ENCODE measurements at places on chromosomes 11 and 22.

- no peak for DNase-seq
Measured at GRCh38 chr11:57477507-57478189, 17.3 kb downstream of the RTN4RL2 start.

- DNase-seq: no peak
Measured at GRCh38 chr11:102581066-102581465, 44.1 kb downstream of the MMP20 start.

DNA sequence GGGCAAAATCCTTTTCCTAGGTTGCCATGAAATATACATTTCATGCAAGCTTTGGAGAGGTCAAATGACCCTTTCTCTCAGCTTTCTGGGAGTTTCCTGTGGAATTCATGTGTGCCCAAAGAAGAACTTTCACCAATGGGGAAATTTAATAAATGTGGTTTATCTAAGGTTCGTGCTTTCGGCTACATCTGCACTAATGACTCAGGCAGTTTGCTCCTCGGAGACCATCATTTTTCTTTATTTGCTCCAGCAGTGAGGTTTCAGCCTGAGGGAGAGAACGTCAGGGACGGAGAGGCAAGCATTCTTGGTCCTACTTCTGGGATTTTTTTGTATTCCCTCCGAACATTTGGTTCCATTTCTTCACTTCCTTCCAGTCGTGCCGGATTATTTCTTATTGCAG, 85.2 kb downstream of the FLI1 start:
- no peak for DNase-seq

DNA sequence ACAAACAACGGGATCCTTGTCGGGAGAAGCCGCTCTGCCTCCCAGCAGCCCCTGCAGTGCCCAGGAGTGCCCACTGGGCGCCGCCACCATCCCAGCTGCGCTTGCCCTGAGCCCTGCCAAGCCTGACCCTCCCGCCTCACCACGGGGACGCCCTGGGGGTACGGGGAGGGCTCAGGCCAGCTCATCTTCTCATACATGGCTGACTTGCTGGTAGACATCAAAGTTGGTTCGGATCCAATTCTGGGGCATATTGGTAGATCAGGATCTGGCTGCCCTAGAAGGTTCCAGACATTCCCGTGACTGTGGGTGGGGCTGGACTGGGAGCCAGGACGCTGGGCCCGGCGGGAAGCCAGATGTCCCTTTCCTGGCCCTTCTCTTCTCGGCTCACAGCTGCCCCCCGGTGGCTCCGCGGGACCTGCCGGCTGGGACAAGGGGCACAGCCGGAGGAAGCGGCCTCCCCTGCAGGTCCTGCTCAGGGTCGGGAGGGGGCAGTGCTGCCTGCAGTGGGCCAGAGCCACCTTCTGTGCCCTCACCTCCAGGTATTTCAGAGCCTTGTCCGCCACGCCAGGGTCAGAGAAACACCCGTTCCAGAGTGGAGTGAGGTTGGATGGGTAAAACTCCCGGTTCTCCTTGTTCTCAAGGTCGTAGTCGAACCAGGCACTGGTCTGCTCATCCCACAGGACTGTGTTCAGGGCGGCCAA, 10.6 kb upstream of the TREH start:
- peak; percentile 94 for DNase-seq

- no peak for DNase-seq
Measured at GRCh38 chr11:126703662-126704061, 296.9 kb downstream of the KIRREL3 start.

- no peak for DNase-seq
Measured at GRCh38 chr11:78314762-78315161, 102.9 kb downstream of the GAB2 start.

- DNase-seq: no peak
Measured at GRCh38 chr11:16902781-16903378, 111.3 kb downstream of the PLEKHA7 start.

GRCh38 chr22:19604711-19605268, 80.6 kb upstream of the CLDN5 start:
- no peak for DNase-seq

- no peak for DNase-seq
Measured at GRCh38 chr22:25775531-25775930, 33.5 kb downstream of the MYO18B start.

DNA sequence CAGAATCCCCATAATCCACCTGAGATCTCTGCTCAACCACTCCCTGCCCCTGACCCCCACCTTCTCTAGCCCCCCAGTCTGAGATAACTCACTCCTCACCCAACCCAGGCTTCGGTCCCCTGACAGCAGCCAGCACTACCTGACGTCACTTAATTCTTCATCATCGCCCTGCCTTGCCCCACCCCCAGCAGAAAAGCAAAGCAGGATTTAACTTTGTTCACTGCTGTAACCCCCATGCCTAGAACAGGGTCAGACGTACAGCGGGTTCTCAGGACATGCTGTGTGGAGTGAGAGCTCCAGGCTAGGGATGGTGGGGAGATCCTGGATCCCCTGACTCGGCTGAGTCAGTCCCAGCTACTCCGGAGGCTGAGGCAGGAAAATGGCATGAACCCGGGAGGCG, 45.8 kb downstream of the ELFN2 start:
- DNase-seq: no peak

GRCh38 chr11:28838741-28839140, 730.6 kb downstream of the METTL15 start:
- no peak for DNase-seq

DNA sequence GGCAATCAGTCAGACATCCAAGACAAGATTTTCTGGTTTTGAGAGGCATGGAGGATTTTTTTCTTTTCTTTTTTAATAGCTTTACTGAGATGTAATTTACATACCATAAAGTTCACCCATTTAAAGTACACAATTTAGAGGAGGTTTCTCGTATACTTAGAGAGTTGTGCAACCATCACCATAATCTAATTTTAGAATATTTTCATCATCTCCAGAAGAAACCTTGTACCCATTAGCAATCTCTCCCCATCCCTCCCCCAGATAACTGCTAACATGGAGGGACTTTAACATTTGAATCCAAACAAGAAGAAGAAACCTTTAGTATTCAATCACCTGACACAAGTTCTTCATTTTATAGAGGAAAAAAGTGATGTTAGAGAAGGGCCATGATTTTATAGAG, 83.6 kb downstream of the CLPB start:
- DNase-seq: no peak

DNA sequence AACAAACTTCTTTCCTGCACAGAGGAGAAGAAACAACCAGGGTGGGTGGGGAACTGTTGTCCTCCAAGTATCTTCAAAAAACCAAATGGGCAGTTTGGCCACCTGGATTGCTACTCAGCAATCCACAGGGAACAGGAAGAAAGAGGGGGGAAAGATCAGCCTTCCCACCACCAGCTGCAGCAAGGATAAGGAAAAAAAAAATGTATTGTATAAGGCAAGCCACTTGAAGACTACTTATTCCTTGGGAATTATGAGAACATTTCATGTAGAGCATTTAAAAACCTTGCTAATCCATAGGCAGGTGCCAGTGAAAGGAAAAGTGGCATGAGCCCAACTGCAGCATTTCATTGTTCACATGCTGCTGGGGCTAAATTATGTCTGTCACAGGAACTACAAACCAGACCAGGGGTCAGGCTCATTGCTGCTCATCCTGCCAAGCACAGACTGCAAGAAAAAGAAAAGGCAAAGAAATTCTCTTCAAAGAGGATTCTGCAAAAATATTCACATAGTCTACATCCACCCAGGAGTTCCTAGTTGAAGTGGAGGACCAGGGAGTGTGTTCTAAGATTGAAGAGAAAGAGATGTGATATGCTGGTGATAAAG, 2.2 kb downstream of the RAB30 start:
- DNase-seq: no peak

- no peak for DNase-seq
Measured at GRCh38 chr11:59413646-59414045, 12.6 kb downstream of the OR5A2 start.

DNA sequence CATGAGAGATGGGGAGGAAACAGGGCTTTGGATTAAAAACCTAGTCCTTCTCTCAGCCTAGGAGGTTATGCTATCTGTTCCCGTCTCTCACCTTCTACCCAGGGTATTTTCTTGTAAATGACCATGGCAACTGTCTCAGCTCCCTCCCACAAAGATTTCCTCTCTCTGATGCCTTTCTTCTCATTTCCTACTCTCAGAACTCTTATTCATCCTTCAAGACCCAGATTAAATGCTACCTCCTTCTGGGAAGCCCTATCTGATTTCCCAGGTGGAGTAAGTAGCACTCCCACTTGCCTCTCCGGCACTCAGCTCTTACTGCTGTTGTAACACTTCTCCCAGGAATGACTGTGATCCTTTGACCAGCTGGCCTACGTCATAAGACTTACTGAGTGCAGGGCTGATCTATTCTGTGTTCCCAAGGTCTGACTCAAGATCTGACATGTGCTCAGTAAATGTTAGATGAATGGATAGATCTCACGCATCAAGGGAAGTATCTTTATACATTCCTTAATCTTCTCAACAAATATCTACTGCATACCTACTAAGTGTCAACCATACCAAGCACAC, 175.0 kb downstream of the TENM4 start:
- DNase-seq: no peak

GRCh38 chr11:68692115-68692514, 7.8 kb downstream of the GAL start:
- DNase-seq: no peak

- no peak for DNase-seq
Measured at GRCh38 chr11:94830722-94831510, 62.8 kb downstream of the AMOTL1 start.

- DNase-seq: no peak
Measured at GRCh38 chr11:10728789-10729472, 22.1 kb upstream of the CTR9 start.

- DNase-seq: no peak
Measured at GRCh38 chr11:84675396-84676025, 951.6 kb downstream of the DLG2 start.

- DNase-seq: no peak
Measured at GRCh38 chr11:126176853-126177470, 34.5 kb downstream of the RPUSD4 start.

DNA sequence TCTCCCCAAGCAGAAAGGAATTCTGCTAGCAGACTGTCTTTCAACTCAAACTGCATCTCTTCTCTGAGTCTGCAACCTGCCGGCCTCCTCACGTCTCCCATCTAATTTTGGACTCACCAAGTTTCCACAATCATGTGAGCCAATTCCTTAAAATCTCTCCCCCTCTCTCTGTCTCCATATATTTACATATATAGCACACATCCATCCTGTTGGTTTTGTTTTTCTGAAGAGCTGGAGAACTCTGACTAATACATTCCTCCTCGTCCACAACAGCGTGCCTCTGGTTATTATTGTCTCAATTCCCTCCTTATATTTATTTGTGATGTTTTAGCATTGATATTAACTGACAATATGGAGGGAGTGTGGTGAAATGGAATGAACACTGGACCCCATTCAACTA, 29.6 kb upstream of the FJX1 start:
- DNase-seq: no peak

- DNase-seq: peak; percentile 60
Measured at GRCh38 chr11:134578807-134579723, 167.0 kb upstream of the B3GAT1 start.

- no peak for DNase-seq
Measured at GRCh38 chr11:61091373-61092279, 10.7 kb upstream of the CD5 start.

DNA sequence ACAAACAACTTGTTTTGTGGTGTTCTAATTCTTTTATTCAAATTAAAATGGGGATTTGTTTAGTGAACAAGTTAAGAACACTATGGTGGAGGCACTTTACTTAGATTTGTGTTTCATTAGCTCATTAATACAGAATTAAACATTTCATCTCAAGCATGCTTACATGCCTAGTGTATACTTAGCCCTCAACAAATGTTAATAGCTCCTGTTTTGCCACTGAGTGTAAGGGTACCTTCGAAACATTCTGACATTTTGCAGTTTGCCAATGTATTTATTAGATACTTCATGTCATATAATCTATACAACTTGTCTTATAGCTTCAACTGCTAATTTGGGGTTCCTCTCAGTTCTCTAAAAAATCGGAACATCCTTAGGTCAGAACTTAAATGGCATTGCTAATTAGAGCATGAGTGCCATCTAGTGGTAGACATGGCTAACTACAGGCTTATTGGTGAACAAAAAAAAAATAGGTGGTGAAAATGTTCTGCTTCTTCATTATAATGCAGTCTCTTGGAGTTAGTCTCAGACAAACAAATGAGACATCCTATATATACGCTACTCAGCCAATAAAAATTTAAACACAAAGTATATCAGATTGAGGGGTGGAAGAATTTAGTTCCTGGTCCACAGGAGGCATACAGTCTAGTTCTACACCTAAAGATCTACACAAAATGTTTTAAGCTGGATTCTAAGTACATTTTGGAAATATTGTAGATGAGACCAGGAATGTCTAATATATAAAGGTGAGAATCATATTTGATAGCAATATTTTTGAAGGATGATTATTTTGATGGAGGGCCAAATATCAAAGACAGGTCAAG, 4.9 kb upstream of the CNTN5 start:
- no peak for DNase-seq

- no peak for DNase-seq
Measured at GRCh38 chr11:70027451-70027850, 50.7 kb upstream of the ANO1 start.

- no peak for DNase-seq
Measured at GRCh38 chr22:48106715-48107259, 1344.3 kb downstream of the TBC1D22A start.

DNA sequence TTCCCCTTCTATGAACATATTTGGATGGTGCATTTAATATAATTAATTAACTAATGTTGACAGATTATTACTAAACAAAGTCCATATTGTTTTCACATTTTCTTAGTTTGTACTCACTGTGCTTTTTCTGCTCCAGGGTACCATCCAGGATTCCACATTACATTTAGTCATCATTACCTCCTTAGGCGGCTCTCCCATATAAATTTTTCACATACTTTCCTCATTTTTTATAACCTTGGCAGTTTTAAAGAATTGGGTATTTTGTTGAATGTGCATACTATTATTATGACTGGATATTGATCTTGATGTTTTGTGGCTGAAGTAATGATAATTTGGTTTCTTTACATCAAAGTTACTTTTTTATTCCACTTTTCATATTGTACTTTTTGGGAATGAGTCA, 755.6 kb upstream of the ANO3 start:
- DNase-seq: no peak

DNA sequence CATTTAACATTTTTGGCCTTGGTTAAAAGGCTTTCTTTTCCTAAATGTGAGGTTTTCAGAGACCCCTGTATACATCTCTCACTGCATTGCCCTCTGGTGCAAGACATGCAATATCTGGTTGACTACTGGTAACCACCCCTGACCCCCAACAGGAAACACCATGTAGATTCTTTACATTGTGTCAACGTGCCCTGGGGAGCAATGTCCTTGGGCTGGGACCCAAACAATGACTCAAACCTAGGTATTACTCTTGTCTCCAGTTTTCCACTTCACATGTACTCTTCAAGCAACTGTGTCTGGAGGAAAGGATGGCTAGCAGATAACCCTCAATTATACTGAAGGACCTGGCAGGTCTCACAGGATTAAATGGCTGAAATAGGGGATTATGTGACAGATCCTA, 1.1 kb upstream of the GPR83 start:
- no peak for DNase-seq
